ENCODE measurements at places on chromosomes 5 and 9. TPM values are rescaled to one million over a fixed set of nuclear protein-coding genes. Genes with fewer than 3 reads are reported as not detected.

DNA sequence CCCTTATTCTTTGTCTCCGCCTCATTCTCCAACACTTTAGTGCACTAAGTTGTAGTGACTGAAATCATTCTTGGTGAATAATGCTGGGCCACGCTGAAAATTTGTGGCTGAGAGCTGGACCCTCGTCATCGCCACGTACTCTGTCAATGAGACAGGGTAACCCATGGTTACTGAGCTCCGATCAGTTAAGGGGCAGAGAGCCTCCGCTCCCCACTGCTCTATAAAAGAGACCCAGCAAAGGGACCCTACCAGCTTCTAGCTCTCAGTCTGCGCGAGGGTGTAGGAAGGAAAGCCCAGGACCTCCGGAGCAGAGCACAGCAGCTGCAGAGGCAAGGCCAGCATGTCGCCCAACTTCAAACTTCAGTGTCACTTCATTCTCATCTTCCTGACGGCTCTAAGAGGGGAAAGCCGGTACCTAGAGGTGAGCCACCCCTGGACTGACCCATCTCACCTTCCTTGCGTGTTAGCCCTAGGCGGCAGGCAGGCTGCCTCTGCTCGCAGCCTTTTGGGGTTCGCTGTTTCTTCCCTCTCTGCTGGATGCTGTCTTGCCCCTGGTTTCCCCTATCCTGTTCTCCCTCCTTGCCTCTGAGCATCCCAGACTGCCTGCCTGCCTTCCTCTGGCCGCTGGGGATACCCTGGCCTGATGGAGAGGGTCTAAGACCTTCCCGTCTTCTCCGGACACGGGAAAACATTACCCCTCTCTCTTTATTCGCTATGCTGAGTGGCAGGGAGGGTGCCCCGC lies at the start of gene CRHBP:
Gene CRHBP, plus strand, starts transcription at position 251 of the 742 bp plus-strand sequence. Its CDS starts 90 bp downstream, at position 341.
- DNase-seq = no peak

- DNase-seq = no peak
Measured at GRCh38 chr5:171713152-171713551, 72.5 kb upstream of the SMIM23 start.

DNA sequence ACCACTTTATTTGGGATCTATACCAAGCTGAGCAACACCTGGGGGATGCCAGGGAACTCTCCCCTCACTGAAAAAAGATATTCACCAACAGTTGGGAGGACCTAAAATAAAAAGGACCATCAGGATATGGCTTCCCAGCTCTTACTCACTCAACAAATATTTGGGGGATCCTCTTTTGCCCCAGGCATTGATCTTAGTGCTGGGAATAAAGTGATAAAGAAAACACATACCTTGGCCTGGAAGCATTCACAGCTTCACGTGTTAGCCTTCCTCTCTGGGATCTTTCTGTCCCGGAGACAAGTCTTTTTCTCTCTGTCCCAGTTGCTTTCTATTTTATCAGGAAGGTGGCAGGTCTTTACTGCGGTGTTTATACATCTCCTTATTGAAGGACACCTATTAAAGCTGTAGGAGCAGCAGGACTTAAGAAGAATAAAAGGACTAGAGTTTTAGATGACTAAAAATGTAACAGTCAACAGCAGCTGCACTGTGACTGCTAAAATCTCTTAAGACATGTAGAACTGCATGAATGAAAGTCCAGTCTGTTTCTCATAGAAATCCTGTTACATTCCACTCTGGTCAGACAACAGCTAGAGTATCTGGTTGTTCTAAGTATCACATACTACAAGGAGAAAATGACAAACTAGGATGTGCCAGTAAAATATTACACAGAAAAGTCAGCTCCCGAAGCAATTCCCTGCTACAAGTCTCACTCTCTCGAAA lies 90.0 kb upstream of the ITGA2 start:
- DNase-seq = no peak

Gene BTNL9
- not detected for total RNA-seq

Gene PROP1
- total RNA-seq = not detected

GRCh38 chr5:150510460-150511263 lies 2.7 kb downstream of the NDST1 start:
- DNase-seq = no peak

All from natural killer cell (primary cell).